NCI-H1092 treated with DMSO at 0.1 percent for 48 hours (cell line): ENCODE measurements at places on chromosomes 13 and 19.

GRCh38 chr19:2863816-2864215 lies 3.3 kb upstream of the ZNF556 start:
- DNase-seq = no peak

GRCh38 chr19:41735071-41735600 lies 20.2 kb upstream of the CEACAM6 start:
- DNase-seq = peak; percentile 36

DNA sequence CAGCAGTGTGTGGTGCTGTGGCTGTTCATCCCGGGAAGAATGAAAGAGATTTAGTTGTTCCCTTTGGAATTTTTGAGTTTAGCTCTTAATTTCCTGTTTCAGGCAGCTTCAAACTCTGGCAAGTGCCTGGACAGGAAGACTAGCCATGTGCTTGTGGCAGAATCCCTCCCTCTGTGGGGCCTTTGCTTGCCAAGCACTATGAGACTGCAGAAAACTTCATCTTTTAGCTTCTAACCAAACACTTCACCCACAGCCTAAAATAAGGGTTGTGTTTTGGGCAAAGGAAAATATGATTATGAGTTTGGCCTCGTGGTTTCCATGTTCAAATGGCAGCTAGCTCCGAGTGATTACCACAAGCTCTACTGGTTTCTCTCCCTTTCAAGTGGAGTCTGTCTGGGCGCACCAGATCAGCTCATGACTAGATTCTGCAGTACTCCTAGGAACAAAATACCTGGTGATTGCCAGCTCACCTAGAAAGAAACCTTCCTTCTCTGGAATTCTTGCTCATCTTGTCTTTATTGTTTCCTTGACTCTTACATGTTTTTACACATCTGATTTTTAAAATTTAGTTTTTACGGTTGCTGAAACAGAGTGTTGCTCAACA lies 707.5 kb downstream of the SLITRK6 start:
- no peak for DNase-seq

DNA sequence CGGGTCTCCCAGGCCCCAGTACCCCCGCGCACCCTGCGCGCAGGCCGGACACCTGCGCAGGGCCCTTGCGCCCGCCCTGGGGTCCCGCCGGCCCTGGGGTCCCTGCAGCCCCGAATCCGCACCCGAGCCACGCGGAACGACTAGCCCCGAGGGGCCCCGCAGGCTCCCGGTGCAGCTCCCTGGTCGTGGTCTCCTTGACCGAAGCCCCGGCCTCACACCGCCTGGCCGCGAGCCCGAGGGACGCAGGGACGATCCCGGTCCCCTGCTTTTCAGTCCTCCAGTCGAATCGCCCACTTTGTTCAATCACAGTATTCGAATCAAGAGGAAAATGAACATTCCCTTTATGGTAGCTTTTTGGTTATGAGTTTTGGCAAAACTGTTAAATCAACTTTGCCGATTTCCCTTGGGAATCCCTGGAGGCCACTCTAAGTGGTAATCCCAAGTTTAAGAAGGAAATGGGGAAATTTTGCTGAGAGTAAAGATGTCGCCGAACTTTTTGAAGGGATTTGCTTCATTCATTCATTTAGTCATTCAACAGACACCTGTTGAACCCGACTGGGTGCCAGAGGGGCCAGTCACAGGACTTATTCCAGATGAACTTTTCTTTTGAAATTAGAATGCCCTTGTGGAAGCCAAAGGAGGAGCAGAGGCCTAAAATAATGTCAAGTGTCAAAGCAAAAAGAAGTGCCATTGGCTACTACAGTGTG lies 75.0 kb downstream of the ZIC5 start:
- no peak for DNase-seq
